Activated naive CD8-positive, alpha-beta T cell treated with anti-CD3 and anti-CD28 coated beads for 36 hours (primary cell): ENCODE measurements at places on chromosomes 13 and 19. TPM values are rescaled to one million over a fixed set of nuclear protein-coding genes. Genes with fewer than 3 reads are reported as not detected.

CRLF1 gene
- total RNA-seq: not detected

DNA sequence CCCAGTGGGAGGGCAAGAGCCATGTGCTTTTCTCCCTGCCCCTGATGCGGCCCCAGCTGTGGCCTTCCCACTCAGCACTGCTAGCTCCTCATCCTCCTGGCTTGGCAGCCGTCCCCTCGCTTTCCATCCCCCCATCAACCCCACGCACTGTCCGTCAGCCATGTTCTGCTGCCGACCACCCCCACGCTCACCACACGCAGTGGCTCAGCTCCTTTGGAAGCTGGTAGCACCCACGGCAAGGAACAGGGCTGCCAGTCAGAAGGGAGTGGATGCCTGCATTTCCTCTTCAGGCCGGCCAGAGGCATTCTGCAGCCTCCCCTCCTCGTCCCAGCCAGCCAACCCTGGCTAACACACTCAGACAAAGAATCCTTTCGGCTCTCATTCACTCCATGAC is 6.3 kb downstream of the CALM3 start:
- no peaks in the 10 kb centered on the region for H3K27me3 ChIP-seq
- H3K4me1 ChIP-seq: peaks cover 64% of the 10 kb centered on the region
- H3K4me3 ChIP-seq: no peak overlapping the region
- peaks cover 61% of the 10 kb centered on the region for H3K36me3 ChIP-seq
- DNase-seq: no peak

GRCh38 chr13:110042253-110042950 is 256.0 kb upstream of the IRS2 start:
- H3K4me3 ChIP-seq: no peak overlapping the region
- DNase-seq: no peak
- H3K36me3 ChIP-seq: no peaks in the 10 kb centered on the region
- no peak overlapping the region for H3K27ac ChIP-seq
- H3K27me3 ChIP-seq: peaks cover 26% of the 10 kb centered on the region

DNA sequence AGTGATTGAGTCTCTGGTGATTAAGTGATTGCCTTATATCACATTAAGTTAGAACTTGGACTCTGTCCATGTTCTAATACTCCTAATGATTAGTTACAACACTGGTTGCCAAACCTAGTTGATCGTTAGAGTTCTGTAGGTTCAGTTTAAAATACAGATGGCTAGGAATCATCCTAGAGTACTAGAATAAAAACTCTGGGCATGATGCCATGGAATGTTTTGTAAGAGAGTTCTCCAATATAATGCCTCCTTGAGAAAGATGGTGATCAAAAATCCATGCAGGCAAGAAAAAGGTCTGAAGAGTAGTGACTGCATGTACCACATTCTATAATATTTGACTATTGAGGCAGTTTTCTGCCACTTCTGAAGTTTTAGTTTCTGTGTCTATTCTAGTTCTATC is 176.3 kb downstream of the GPC5 start:
- H3K27ac ChIP-seq: no peak overlapping the region
- H3K4me3 ChIP-seq: no peak overlapping the region
- no peaks in the 10 kb centered on the region for H3K27me3 ChIP-seq
- no peaks in the 10 kb centered on the region for H3K36me3 ChIP-seq
- DNase-seq: no peak

GRCh38 chr13:40318366-40318765 is 348.1 kb downstream of the FOXO1 start:
- H3K27me3 ChIP-seq: no peaks in the 10 kb centered on the region
- H3K4me1 ChIP-seq: peaks cover 52% of the 10 kb centered on the region
- no peak overlapping the region for H3K4me3 ChIP-seq
- DNase-seq: no peak
